ENCODE measurements at places on chromosomes 2 and 18.
A peak's percentile ranks its signal among the peaks of the same experiment; 100 is the strongest.

GRCh38 chr18:7633171-7633570, 66.1 kb downstream of the PTPRM start:
- DNase-seq: no peak

DNA sequence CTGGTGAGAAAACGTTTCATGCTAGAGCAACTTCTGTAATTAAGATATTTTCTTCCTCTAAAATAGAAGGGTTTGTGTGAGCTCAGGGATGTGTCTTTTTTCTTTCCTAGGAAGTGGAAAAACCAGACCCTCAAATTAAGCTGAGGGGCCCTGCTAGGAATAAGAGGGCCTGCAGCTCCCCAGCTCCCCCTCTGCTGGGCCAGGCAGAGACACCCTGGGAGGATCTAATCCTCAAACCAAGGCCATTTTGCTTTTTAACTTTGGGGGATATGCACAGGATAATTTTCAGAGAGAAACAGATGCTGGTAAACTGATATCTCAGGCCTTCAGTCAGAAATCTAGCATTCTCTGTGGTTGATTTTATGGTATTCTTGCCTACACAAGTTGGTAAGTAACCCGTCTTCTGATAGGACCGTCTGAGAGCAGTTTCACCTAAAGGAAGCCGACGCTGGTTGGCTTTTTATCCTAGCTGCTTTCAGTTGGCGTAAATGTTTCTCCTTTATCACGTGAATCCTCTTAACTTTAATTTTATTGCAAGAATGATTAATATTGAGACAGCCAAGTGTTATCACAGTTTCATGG, 34.8 kb downstream of the SNTG2 start:
- no peak for DNase-seq

GRCh38 chr2:188176620-188177019, 115.1 kb upstream of the GULP1 start:
- no peak for DNase-seq

DNA sequence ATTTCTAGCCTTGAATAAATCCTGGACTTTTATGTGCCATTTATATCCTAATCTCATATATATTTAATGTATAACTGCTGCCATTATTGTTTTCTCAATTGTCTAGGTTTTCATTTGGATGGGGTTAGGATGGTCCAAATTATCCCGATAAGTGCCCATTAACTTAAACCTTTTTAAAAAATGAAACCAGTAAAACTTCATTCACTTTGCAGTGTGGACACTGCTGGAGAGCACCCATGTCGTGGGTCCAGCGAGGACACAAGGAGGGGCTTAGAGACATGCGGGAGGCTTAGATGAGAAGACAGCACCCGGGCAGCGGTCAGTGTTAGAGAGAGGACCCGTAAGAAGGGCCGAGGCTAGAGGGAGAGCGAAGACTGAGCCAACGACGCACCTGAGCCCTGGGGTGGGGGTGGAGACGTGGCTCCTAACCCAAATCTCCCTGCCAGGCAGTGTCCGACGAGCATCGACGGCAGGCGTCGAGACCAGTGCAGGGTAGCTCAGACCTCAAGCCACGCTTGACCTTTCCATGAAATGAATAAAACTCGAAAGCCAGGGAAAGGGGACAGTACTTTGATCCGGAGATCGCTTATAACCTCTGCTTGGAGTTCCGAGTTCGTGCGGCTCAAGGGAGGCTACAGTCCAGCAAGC, 9.0 kb upstream of the EN1 start:
- DNase-seq: no peak

DNA sequence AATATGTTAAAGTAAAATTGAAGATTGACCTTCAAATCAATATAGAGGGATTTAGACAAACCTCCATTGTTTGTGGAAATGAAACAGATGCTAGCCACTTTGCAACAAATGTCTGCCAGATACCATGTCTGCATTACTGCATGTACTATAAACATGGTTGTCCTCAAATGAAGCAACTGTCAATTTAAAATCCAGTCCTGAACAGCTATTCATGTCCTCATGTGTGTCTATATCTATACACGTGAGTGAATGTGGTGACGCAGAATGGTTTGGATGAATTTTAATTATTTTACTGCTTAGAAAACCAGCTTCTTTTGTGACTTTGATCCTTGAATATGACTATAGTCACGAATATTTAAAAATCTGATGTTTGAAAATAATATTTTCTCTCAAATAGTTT, 71.5 kb downstream of the NYAP2 start:
- DNase-seq: no peak

- DNase-seq: no peak
Observed at GRCh38 chr18:80210312-80211083, 36.8 kb downstream of the PARD6G start.

GRCh38 chr2:229526951-229527350, 187.4 kb downstream of the DNER start:
- DNase-seq: no peak

DNA sequence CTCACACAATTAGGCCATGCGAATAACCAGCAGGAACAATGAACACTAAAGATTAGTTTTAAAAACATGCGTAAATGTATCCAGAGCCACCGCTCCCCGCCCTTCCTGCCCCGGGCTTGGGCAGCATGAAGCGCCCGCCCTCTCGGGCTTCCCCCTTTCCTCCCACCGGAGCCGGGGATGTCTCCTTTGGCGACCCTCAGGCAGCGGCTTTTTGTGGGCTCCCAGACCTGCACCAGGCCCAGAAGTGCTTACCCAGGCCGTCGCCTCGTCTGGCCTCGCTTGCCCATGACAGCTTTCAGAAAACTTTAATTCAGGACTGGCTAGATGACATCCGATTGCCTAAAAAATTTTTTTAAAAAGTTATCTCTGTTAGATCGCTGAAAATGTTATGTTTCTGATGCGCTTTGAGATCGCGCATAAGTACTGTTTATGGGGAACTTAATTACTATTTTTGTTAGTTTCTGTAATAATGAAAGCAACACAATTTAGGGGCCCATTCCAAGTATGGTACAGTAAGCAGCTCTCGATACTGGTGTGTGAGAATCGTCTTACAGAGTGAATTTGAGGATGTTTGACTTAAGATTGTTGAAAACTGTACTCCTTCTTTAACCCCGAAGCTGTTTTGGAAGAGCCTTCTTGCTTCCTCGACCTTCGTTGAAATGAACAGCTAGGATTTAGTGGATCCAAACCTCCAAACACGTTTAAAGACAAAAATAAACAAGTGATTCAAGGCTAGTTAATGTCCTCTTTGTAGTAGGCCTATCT, 1.1 kb downstream of the MAP3K20 start:
- peak; percentile 3 for DNase-seq

DNA sequence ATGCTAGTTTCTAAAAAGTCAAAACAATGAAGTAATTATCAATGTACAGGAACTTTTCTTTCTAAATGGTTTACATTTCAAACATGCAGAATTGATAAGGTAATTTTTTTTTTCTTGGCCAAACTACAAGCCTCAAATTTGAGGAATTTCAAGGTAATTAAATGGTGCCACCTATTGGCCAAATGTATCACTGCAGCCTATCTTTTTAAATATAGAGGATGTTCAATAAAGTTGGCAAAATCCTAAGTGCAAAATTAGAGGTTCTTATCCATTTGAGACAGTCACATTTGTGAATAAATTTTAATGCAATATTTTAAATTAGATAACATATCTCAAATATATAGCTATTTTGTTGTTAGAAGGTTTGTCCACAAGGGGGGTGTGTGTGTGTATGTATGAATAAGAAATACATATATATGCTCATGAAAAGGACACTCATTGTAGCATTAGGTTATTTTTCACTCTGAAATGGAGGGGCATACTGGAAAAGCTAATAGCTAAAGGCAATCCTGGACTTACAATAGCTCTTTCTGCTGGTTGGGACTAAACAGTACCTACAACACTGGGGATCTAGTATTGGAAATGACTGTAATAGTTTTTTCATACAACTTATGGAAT, 26.2 kb downstream of the MMADHC start:
- no peak for DNase-seq

DNA sequence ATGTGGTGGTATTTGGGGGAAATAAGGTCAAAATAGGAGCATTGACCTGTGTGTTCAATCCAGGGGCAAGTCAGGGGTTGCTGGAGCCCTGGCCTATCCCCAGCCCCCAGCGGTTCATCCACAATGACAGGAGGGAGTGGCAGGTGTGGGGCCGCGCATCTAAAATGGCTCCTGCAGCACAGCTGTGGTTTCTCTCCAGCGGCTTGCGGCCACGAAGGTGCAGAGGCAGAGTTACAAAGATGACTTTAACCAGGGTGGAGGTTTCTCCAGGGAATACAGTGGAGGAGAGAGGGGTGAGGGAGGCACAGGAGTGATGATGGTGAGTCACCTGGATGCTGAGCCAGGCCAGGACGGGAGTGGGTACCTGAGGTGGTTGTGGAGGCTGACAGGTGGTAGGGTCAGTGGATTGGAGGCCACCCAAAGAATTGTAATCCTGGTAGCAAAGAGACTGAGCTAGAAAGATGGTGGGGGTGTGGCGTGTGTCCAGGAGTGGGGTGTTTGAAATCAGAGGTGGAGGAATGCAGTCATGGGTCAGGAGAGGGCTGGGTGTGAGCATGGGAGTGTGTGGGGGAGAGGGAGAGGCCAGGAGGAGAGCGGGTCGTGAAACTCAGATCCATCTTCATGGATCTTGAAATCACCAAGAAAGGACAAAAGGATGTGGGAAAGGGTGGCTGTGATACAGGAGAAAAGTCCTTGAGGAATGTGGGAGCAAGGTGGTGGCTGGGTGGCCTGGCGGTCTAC, 83.2 kb downstream of the CTIF start:
- no peak for DNase-seq

GRCh38 chr2:151085181-151085611, 176.5 kb downstream of the RBM43 start:
- no peak for DNase-seq

DNA sequence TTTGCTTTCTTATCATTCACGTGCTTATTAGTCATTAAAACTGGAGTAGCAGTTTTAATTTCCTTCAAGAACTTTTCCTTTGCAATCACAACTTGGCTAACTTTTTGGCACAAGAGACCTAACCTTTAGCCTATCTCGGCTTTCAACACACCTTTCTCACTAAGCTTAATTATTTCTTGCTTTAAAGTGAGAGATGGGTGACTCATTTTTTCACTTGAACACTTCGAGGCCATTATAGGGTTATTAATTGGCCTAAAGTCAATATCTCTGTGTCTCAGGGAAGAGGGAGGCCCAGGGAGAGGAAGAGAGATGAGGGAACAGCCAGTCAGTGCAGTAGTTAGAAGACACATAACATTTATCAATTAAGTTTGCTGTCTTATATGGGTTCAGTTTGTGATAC, 289.8 kb downstream of the RBM43 start:
- no peak for DNase-seq

DNA sequence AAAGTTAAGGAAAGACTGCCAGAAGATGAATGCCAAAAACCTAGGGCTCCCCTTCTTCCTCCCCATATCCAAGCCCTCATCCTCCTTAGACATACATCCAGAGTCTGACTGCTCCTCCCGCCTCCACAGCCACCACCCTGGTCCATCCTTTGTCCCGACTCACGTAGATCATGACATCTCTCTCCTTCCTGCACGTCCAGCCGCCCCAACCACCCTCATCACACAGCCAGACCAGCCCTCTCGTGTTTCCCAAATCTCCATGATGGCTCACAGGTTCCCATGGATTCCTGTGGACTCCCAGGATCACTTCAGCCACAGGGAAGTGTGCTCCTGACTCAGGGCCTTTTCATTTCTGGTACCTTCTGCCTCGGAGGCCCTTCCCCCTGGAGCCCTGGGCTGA, 47.8 kb upstream of the CAB39 start:
- no peak for DNase-seq

DNA sequence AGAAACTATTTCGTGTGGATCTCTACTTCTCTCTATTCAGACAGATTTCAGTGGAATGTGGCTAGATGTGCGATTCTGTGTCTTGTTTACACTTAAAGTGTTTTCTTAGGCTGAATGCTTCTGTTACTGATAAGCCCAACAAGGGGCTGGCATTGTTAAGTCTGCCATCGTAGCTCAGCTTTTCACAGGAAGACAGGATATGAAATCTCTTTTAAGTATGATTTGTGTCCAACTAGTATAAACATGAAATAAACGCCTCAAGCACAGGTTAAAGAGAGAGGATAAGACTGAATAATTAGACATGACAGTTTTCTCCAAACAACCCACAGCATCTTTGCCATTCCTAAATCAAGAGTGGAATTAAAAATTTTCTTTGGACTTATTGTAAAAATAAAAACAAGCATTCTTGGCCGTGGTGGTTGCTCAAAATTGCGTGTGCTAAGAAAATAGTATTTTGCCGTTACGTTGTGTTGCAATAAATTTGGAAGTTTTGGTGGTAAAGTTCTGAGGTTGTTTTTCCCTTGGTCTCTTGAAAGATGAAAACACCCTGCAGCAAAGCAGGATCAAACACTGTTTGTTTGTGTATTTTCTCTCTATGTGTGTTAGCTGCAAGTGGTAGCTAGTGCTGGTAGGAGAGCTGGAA, 1.0 kb downstream of the VIT start:
- DNase-seq: no peak

DNA sequence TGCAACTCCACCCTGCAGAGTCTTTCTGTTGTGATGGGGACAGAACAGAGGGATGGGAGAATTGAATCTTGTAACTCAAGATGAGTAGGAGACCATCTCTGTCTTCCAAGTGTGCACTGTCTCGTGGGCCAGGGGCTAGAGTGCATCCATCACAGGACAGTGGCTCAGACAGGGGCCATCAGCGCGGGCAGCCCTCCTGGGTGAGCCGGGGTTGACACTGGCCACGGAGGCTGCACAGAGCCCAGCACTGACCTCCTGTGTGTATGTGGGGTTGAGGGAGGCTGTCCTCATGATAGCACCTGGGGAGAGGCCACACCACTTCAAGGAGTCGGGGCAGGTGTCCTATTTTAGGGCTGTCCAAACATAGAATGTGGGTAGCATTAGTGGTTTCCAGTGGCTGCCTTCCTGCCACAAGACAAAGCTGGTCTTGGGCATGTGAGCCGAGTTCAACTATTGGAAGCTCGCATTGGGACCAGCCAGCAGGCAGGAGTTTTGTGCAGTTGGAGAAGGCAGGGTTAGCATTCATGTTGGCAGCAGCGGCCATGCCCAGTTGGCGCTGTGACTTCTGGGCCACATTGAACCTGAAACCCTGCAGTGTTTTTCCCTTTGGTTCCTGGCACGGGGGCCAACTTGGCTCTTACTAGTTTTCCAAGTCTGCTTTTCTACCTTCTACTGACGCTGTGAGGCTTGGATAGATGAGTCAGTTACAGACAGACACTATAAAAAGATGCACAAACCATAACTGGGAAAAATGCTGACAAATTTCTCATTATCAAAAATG, 45.3 kb downstream of the ACOXL start:
- no peak for DNase-seq

DNA sequence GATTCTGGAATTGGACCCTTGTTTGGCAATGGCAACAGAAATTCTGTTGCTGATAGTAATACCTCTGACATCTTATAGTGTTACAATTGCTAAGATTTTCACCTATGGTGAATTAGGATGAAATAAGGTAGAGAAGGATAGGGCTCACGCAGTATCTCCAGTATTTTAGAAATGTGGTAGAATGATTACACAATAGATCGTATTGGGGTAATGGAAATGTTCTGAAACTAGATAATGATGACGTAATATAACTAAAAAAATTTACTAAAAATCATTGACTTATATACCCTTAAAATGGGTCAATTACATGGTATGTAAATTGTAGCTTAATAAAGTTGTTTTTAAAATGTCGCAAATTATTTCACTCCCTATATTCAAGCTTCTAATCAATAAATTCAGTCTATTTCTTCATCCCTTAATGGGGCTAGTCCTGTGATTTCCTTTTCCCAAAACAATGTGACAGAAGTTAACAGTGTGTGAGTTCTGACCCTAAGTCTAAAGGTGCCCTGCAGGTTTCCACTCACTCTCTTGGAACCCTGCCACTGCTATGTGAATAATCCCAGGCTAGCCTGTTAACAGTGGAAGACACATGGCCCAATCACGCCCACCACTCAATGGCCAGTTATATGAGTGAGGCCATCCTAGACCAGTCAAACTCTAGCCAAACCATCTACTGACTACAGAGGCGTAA, 31.2 kb downstream of the USP37 start:
- no peak for DNase-seq

All from stimulated activated CD4-positive, alpha-beta T cell treated with anti-CD3 and anti-CD28 coated beads, Interleukin-15, amount 100 ng/mL, for 1 hour (primary cell).